Non-pigmented ciliary epithelial cell (primary cell): ENCODE measurements at places on chromosomes 4 and X.

DNA sequence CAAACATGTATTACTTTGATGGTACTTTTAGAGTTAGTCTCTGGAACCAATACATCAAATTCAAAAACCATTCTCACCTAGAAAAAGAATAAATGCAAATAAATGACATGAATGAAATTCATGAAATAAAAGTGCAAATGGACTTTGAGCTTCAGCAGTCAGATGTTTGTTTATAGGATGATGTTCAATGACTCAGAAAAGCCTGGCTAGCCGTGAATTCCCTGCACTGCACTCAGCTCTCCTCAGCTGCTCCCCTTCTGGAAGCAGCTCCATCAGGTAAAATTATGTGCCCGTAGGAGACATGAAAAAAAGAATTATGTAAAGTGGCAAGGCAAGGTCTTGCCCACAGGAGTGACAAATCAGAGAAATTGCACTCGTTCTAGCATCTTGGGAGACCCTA lies 390.6 kb downstream of the GPM6A start:
- DNase-seq = no peak

DNA sequence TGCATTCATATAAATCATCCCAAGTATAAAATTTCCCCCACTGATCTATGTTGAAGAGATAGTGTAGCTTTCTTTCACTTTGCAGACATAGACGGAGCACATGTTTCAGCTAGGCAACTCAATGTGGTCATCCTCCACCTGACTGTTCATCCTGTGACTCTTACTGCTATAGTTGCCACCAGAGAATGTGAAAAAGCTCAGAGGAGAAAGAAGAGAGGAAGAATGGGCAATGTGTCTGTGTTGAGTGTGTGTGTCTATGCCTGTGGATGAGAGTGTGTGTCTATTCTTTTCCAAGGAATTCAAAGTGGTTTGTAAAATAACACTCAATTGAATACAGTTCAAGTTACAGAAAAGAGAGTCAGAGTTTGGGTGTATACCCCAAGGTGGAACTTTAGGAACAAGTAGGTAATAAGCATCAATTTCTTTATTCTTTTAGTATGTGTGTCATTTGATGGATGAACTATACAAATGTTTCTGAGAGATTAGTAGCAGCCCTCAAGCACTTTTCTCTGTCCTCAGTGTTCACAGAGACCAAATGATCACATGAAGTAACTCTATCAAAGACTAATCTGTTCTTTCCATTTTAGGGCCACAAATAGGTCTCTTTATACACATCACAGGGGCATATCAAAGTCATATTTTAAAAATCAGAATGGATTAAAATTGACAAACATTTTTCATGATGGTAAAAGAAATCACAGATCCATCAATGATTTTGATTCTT lies 2.3 kb downstream of the SNCA start:
- DNase-seq = no peak

DNA sequence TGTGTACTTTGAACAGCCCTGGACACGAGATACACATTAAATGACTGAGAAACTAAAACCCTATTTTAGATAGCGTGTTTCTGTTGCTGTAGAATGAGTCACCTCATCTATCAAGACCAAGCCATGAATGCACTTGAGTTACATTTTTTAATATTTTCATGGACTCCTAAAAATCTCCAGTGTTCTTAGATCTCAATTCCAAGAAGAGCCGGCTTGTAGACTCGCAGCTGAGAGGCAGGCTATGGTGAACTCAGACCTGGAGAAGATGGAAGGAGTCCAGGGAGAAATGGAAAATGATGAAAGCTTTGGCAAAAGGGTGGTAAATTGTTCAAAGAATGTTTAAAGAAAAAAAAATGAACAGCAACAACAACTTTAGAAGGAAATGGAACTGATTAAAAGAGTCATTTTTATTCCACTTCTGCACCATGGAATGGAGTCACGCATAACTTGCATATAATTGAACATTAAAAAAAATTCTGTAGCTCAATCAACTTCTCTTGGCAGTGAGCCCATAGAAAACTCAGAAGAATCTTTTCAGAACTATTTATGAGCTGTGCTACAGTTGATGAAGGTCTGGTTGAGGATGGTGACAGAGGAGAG lies 129.8 kb downstream of the MXRA5 start:
- no peak for DNase-seq

DNA sequence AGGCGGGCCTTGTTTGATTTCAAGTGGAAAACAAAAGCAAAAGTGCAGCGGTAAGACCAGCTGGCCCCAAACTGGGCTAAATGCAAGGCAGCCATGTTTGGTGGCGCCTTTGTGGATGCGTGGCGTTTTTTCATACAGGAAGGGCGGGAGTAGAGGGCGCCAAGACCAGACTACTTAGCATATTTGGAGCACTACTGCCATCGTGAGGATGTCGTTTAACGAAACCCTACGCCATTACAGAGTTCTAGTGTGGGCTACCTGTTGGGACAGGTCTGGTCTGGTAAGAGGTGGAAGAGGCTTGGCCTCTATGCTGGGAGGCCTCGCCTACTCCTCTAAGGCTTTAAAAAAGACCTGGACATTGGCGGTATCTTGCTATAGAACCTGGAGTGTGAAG lies 230.7 kb upstream of the STK26 start:
- DNase-seq = no peak

GRCh38 chr4:7420661-7421040 lies 14.1 kb downstream of the PSAPL1 start:
- DNase-seq = no peak

DNA sequence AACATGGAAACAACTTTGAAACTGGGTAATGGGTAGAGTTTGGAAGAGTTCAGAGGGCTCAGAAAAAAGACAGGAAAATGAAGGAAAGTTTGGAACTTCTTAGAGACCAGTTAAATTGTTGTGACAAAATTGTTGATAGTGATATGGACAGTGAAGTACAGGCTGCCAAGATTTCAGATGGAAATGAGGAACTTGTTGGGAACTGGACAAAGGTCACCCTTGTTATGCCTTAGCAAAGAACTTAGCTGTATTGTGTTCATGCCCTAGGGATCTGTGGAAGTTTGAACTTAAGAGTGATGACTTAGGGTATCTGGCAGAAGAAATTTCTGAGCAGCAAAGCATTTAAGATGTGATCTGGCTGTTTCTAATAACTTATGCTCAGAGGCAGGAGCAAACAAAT lies 5.1 kb upstream of the ARL13A start:
- no peak for DNase-seq

GRCh38 chr4:105509714-105510113 lies 35.9 kb upstream of the PPA2 start:
- no peak for DNase-seq

DNA sequence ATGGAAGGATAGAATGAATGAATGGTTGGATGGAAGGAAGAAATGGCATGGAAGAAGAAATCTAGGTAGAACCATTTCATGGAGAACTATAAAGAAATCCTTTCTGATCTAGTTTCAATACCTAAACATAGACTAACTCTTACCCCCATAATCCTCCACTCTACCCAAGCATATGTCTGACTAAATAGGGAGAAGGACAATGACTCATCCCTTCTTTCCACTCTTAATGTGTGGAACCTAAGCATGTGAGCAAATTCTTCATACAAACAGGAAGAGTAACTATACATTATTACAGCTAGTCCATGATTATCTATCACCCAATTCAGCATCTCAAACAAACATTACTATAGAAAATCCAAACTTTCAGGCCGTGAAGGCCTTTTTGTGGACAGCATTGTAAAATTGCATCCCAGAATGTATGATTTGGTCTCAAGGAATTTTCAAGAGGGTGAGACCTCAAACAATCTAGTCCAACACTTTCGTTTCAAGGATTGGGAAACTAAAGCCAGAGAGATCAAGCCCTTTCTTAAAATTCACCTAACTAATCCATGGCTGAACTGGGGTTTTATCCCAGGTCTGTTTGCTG lies 11.2 kb downstream of the C1QTNF7 start:
- DNase-seq = no peak

- peak; percentile 48 for DNase-seq
These were observed 125.5 kb downstream of the C4orf51 start for GRCh38 chr4:145805490-145805889.

- no peak for DNase-seq
These were observed 716.4 kb upstream of the HS3ST1 start for GRCh38 chr4:12145106-12145505.

DNA sequence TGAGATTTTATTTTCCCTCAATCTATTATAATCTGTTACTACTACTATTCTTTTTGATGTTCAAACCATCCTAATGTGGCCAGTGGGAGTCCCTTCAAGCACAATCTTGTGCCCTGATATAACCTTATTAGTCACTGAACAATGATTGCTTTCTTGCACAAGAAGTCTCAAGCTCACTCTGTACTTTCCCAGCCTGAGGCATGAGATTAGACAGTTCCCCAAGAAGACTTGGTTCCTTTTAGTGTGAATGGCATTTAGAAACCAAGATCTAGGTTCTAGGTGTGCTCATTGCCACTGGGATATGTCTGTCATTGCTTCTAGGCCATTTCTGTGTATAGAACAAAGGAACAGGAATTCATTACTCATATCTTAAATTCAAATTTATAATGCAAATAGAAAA lies 28.0 kb upstream of the RBM41 start:
- no peak for DNase-seq

DNA sequence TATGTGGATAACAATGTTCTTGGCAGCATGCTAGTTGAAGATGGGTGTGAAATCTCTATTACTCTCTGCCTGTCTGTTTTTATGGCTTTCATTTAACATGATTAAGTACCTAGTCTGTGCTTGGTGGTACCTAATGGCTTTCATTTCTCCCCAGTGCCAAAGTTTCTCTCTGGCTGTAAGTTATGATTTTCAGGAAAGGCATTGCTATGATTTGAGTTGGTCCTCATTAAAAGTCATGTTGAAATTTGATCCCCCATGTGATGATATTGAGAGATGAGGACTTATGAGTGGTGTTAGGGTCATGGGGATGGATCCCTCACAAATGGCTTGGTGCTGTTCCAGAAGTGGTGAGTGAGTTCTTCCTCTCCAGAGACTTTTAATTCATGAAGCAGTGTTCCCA lies 162.4 kb upstream of the IL15 start:
- DNase-seq = no peak

GRCh38 chr4:101155368-101155767 lies 192.0 kb downstream of the PPP3CA start:
- DNase-seq = no peak

GRCh38 chr4:178316211-178316610 lies 874.0 kb upstream of the AGA start:
- no peak for DNase-seq

DNA sequence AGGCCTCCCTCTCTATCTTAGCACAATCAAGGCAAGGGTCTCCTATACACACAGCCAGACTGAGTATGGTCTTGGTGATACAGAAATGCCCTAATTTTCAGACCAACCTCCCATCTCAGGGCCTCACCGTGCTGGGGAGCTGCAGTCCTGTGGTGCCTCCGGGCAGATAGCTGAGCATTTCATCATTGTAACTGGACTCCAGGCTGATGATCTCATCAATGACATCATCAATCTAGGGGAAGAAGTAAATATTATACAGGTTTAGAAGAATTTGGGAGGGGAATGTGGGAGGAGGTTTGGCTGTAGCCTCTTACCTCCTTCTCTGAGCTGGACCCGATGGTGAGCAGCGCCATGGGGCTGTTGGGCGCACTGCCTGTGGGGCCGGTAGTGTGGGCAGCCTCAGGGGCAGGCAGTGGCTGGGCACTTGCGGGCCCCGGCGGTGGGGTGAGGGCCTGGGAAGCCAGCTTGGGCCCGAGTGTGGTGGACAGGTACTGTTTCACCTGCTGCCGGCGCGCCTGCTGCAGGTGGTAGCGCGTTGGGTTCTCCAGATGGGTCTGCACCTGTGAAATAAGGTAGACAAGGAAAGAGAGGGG lies 5.2 kb downstream of the TFE3 start:
- DNase-seq = no peak

- DNase-seq = no peak
These were observed 4.1 kb downstream of the BRS3 start for GRCh38 chrX:136491832-136492231.

- no peak for DNase-seq
These were observed 34.5 kb upstream of the PPM1K start for GRCh38 chr4:88318751-88319350.

DNA sequence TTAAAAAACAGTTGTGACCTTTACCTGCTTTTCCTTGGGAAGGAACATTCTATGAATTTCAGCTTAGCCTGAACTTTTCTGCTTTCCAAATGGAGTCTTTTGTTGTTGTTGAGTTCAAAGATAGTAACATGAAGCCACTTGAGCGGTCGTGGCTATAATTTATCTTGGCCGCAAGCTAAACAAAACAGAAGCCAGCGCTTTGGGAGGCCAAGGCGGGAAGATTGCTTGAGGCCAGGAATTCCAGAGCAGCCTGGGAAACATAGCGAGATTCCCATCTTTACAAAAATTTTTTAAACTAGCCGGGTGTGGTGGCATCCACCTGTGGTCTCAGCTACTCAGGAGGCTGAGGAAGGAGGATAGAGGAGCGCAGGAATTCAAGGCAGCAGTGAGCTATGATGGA lies 29.9 kb downstream of the TKTL1 start:
- DNase-seq = no peak

- no peak for DNase-seq
These were observed 629.4 kb upstream of the FRG1 start for GRCh38 chr4:189311251-189311650.

GRCh38 chrX:119552508-119552907 lies 12.7 kb downstream of the STEEP1 start:
- DNase-seq = no peak

GRCh38 chr4:15653420-15653819 lies 1.7 kb downstream of the FBXL5 start:
- DNase-seq = no peak

DNA sequence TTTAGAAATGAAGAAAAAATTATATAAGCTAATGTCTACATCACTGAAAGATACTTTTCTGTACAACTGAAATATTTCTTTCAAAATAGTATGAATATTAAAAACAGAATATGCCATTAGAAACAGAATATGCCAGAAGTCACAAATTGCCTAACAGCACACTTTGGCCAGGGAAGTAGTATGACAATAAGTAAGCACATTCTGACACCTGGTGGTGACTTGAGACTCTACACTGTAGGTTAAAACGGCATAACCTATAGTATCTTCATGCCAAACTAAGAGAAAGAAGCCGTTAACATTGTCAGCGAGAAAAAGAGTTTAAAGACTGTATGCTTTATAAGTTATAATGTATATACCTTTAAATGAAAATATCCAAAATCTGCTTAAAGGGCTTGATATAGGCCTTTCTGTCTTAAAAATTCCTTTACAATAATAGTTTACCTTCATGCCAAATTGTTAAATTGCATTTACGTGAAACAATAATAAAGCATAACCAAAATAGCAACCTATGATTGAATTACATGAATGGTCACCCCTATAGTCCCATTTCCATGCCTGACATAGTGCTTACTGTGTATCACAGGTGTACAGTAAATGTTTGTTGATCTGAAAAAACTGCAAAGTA lies 32.8 kb downstream of the FAM13A start:
- DNase-seq = peak; percentile 35

GRCh38 chr4:154489558-154490233 lies 1.9 kb downstream of the DCHS2 start:
- DNase-seq = no peak
